ENCODE measurements at places on chromosomes 1 and 21.

GRCh38 chr1:203323587-203323986 lies 18.3 kb downstream of the BTG2 start:
- no peak for DNase-seq

DNA sequence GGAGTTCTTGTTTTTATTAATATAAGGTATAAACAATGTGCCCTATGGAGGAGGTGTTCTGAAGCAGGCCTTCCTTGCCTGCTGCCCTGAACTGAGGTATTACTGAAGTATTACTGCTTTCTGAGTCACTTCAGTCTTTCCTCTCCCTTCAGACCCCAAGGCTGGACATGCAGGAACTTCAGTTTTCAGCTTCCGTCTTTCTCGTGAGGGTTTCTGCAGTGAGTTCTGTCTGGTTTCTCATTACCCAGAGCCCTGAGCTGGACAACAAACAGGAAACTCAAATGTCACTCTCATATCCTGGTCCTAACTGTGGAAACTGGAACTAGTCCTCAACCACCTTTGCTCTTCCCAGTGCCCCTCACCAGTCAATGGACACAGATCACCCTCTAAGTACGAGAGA lies 46.8 kb downstream of the ELAVL4 start:
- DNase-seq = no peak

DNA sequence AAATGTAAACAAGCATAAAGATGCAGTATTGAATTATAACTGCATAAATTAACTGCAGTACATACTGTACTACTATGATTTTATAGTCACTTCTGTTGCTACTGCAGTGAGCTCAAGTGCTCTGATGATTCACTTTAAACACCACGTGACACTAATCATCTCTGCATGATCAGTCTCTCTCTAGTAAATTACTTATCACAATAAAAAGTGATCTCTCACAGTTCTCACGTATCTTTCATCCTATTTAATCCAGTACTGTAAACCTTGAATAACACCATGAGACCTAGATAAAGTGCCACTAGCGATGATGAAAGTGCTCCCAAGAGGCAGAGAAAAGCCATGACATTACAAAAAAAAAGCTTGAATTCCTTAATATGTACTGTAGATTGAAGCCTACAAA lies 1242.0 kb downstream of the AMY1C start:
- DNase-seq = no peak

DNA sequence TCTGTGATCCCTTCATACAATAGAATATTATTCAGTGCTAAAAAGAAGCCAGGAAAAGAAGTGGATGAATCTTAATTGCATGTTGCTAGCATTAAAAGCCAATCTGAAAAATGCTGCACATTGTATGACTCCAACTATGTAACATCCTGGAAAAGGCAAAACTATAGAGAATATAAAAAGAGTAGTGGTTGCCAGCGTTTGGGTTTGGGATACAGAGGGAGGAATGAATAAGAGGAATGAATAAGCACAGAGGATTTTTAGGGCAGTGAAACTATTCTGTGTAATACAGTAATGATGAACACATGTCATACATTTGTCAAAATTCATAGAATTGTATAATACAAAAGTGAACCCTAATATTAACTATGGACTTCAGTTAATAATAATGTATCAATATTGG lies 42.5 kb downstream of the GPR88 start:
- no peak for DNase-seq

DNA sequence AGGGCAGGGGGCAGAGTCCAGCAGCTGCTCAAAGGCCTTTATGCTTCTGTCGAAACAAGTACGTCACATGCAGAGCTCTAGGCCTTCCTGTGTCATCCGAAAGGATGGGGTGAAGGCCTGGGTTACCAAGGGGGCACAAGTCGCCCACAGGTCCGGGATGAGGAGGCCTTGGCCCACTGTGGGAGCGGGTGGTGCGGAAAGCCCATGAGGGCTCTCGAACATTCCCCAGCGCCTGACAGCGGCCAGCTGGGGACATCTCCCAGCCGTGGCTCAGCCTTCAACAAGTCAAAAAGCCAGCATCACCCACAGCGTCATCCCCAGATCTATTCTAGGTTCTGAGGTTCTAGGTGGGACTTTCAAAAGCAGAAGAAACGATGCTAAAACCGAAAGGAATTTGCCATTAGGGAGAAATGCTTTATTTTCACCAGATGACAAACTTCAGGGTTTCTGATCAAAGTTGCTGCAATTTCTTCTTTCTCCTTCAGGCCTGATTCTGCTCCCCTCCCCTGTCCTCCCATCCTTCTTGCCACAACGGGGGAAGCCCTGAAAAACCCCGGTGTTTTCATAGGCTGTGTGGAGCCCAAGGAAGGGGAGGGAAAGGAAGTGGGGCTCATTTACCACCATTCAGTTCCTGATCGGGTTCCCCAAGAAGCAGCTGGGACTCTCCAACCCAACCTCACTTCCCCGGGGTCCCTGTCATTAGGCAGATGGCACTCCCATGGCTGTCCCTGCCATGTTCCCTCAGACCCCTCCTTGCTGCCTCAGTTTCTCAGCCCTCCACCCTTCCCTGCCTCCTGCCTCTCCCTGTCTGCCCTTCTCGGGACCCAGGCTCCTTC lies 17.6 kb downstream of the GPR137B start:
- DNase-seq = no peak

DNA sequence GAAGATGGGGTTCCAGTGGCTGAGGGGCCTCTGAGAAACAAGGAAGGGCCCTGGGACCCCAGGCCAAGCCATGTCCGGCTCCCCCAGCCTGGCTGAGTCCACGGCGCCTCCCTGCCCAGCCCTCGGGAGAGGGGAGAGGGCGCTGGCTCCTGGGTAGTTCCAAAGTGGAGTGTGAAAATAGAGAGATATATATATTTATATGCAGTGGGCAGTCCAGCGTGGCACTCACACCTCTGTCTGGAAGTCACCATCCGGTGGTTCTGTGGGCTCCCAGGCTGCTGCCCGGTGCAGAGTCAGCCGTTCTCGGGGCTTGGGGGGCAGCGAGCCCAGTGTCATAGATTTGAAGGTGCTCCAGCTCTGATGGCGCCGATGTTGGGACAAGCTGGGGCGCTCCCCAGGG lies 23.4 kb upstream of the COL16A1 start:
- no peak for DNase-seq

- DNase-seq = no peak
Observed at GRCh38 chr1:236235116-236235515, 46.6 kb downstream of the ERO1B start.

DNA sequence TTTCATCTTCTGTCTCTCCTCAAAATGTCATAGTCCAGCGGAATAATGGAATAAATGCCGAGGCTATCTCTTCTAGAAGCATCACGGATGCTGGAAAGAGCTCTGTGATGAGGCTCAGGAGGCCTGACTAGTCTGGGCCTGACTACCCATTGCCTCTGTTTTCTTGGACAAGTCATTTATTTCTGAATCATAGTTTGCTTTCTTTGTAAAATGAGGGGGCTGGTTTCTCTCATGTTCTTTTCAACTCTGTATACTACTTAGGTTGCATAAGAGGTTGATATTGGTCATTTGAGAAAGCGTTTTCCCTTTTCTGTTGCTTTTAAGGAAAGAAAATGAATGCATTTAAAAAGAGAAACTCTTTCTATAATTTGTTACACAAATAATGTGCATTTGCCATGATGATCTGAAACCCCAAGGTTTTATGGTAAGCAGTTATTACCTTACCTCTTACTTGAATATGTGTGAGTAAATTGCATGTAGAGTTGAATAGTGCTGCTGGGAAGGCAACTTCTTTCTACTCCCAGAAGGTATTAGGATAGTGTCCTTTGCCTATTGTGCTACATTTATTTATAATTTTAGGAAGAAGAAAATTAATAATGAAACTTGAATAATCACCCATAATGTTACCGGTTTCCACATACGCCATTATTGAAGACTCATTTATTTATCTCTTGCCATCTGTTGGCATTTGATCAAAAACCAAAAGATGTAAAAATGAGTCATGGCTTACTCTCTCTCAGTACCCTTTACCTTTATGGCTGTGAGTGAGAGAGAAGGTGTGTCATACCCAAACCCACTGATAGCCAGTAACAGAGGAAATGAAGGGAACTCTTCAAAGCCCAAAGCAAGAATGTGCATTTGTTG lies 179.1 kb downstream of the FASLG start:
- DNase-seq = no peak

DNA sequence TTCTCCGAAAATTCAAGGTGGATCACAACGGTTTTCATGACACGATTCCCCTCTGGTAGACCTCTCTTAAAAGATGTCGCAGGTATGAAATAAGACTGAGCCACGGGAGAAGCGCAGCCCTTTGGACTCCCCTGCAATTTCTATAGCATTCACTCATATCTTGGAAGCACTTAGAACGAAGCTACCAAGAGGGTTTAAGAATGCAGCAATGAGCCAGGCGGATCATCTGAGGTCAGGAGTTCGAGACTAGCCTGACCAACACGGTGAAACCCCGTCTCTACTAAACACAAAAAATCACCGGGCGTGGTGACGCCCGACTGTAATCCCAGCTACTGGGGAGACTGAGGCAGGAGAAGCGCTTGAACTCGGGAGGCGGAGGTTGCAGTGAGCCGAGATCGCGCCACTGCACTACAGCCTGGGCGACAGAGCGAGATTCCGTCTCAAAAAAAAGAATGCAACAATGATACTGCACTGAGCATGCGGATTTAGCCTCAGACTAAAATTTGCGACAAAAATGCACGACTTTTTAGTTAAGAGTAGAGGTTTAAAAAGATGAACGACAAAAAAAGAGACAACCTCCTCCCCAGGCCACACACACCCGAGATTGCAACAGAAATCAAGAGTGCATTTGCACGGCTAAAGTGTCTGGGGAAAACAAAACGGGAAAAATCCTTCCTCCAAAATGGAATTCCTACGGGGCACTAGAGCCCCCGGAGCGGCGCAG lies 743 bp downstream of the TOMM20 start:
- no peak for DNase-seq

- DNase-seq = no peak
Observed at GRCh38 chr1:174068000-174068399, 45.8 kb upstream of the RC3H1 start.

DNA sequence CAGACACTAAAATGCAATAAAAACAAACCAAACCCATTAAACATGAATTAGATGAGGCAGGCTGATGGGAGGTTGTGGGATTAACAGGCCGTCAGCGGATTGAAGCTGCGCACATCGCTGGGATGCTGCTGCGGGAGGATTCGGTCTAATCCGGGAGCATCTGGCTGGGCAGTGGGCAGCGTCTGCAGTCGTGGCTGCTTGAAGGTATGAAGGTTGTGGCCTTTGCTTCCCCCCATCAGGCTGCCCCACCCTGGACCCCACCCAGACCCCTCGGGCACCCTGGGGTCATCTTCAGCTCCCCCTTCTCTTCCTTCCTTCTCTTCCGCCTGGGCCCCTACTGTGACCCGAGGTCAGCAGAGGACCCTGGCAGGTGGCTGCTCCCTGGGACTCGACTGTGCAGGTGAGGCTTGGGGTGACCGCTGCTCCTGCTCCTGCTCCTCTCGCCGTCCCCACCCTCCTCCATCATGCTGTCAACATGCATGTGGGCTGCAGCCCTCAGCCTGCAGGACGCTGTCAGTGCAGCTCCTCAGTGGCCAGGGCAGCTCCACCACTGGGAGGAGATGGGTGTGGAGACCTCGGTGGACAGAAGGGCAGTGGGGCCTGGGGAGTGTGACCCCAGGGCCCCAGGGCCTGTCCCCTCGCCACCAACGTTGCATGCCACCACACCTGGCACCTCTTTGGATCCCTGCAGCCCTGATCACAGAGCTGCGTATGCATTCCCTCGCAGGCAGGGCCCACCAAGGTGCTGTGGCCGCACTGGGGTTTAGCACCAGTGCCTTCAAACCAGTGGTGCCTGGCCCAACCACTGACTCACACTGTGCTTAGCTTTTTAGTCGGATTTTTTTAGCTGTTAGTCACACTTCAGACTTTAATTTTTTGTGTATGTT lies 112.2 kb upstream of the COL6A1 start:
- no peak for DNase-seq

GRCh38 chr21:46347791-46348381 lies 23.9 kb downstream of the PCNT start:
- no peak for DNase-seq

GRCh38 chr1:2894381-2895041 lies 93.0 kb upstream of the TTC34 start:
- no peak for DNase-seq

All from K562 (cell line).